ENCODE measurements at places on chromosomes 11 and 22.

- no peak for DNase-seq
Measured at GRCh38 chr11:8287297-8287696, 23.6 kb upstream of the LMO1 start.

- DNase-seq, result no peak
Measured at GRCh38 chr11:131649856-131650255, 279.4 kb downstream of the NTM start.

GRCh38 chr22:38422611-38423511, 32.1 kb downstream of the KCNJ4 start:
- no peak for DNase-seq

- no peak for DNase-seq
Measured at GRCh38 chr11:101456812-101457211, 127.0 kb downstream of the TRPC6 start.

- DNase-seq, result peak; percentile 75
Measured at GRCh38 chr22:30444632-30445437, 19.3 kb downstream of the MTFP1 start.

DNA sequence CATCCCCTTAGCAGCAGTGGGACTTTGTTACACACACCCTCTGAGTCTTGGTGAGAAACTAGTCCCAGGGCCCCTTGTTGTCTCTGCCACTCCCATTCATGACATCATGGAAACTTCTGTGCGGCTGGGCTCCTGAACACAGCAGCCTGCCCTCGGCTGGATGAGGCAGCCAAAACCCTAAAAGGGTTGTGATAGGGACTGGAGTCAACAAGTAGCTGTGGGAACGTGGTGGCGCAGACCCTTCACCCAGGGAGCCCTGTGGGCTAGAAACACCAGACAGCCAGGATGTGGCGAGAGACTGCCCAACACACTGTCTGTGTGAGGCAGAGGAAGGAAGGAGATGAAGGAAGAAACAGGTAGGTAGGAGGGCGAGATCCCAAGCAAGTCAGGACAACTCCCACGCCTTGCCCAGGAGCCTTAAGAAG, 3.9 kb downstream of the CD3D start:
- no peak for DNase-seq

DNA sequence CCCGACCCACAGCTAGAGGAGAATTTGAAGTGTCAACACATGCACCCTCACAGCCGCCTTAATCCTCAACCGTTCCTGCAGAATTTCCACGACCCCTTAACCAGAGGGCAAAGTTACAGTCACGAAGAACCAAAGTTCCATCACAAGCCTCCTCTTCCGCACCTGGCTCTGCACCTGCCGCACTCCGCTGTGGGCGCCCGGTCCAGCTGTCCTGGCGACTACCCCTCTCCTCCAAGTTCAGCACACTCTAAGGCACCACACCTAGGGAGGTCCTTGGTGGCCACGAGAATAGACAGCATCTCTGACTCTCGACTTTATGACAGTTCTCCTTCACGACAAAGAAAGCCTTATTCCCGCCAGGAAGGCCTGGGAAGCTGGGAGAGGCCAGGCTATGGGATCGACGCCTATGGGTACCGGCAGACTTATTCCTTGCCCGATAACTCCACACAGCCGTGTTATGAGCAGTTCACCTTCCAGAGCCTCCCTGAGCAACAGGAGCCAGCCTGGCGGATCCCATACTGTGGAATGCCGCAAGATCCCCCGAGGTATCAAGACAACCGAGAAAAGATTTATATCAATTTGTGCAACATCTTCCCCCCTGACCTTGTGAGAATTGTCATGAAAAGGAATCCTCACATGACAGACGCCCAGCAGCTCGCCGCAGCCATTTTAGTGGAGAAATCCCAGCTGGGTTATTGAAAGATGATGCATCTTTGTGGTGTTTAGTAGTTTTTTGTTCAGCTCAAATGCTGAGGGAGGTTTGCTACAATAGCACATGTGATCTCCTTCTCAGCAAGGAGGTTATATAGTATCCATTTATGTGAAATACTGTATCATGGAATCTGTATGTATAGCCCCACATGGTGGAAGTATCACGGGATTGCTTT, 72.1 kb downstream of the ZC3H12C start:
- no peak for DNase-seq

- DNase-seq, result no peak
Measured at GRCh38 chr11:12569499-12570425, 104.5 kb upstream of the TEAD1 start.

GRCh38 chr11:57335343-57336110, at the start of gene SSRP1:
SSRP1 (minus strand) TSS chr11:57335892; CDS start chr11:57335121, 771 bp downstream.
- peak; percentile 92 for DNase-seq

- DNase-seq, result no peak
Measured at GRCh38 chr11:72228229-72228843, 3.8 kb downstream of the INPPL1 start.

- no peak for DNase-seq
Measured at GRCh38 chr11:115942011-115942410, 437.8 kb upstream of the CADM1 start.

DNA sequence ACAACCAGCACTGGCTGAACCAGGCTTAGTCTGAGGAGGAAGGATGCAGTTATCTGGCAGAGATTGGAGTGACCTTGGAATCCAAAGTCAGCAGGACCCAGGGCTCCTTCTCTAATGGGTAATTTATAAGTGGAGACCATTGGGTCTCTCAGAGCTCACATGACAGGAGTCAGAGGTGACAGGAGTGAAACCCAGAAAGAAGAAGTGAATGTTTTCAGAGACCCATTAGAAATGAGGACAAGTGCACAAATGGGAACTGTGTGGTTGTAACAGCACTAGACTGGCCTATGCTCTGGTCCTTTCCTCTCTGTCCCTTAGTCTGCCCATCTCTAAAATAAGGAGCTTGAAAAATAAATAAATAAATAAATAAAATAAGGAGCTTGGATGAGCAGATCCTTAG, 107.4 kb downstream of the SERGEF start:
- DNase-seq, result no peak

- DNase-seq, result no peak
Measured at GRCh38 chr11:11407065-11407762, 54.2 kb upstream of the CSNK2A3 start.

- no peak for DNase-seq
Measured at GRCh38 chr11:119479685-119480275, 56.8 kb upstream of the THY1 start.

- no peak for DNase-seq
Measured at GRCh38 chr11:28878025-28878424, 769.8 kb downstream of the METTL15 start.
